Pancreas (tissue), 10 donors: ENCODE measurements at places on chromosomes 2 and 18.
A peak's percentile ranks its signal among the peaks of the same experiment; 100 is the strongest.

- DNase-seq: no peak
Observed at GRCh38 chr2:197121255-197121654, 189.3 kb downstream of the ANKRD44 start.

DNA sequence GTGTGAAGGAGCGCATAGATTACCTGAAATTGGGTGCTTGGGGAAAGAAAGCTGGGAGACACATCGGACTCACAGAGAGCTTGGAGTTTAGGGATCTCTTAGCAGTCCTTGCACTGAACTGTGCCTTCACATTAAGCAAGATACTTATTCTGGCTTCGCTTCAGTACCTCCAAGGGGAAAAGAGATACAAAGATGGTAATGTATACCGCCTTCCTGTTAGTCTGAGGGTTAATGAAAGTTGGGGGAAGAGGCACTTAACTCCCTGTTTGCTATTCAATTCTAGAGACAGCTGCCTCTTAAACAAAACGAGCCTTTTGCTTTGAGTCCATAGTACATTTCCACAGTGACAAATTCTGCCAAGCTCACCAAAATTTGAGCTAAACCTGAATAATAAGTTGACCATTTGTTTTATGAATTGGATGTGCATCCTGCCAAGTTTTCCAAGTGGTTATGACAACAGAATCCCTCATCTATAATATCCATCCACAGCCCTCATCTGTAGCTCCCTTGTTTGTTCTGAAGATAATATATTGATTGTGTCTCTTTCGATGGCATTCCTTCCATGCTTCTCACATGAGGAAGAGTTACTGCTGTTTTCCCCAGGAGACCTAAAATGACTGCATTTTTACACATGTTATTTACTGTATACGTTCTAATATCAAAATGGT, 287.1 kb upstream of the ATP5MC3 start:
- DNase-seq: no peak

DNA sequence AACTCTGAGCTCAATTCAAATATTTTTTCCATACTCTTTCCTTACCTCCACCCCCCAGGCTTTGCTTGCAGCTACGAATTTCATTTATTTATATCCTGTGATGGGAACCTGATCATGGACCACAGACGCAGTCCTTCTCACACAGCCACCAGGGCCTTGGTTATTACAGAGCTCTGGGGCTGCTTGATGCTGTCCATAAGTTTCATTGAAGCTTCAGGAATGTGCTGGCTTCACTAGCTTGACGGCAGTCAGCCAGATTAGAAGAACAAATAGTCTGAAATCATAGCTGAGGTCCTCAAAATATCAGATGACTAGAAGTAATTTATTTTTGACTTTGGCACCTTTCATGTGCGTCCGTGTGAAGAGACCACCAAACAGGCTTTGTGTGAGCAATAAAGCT, 104.9 kb downstream of the VWA3B start:
- no peak for DNase-seq

GRCh38 chr2:223727562-223727961, 109.8 kb downstream of the AP1S3 start:
- DNase-seq: no peak

DNA sequence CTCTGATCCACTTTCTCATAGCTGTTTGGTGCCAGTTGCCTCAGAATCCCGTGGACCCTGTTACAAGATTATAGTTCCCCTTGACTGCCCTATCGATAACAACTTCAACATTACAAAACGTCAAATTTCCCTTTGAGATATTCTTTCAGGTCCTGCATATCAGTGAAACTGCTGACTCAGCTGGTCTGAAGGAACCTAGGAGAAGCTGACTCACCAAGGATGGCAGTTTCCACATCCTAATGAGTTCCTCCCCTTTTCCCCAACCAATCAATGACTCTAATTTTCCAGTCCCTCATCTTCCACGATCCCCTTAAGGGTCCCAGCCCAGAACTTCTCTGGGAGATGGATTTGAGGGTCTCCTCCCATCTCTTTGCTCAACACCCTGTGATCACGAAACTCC, 27.6 kb upstream of the GNAL start:
- no peak for DNase-seq

DNA sequence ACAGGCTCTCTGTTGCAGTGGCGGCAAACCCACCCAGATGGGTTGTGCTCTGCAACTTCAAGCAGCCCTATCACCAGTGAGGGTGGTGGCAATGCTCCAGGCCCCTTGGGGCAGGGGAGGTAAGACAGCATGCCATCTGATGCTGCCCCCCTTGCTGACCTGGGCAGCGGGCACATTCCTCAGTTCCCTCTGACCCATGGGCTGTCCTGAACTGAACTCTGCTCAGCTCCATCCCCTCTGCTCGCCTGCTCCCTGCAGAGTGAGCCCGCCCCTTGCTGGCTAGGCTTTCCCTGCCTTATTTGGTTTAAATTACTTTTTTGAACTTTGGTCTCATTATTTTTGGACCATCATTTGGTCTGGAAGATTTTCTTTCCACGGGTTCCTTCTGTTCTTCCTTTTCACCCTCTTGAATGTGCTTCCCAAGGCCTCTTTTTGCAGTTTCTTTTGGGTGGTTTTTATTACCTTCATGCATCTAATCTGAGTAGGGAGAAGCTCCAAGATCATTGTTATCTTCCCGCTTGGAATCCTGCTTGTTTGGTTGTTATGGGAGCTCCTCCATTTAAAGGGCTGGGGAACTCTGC, 565.4 kb downstream of the TNS1 start:
- DNase-seq: no peak

DNA sequence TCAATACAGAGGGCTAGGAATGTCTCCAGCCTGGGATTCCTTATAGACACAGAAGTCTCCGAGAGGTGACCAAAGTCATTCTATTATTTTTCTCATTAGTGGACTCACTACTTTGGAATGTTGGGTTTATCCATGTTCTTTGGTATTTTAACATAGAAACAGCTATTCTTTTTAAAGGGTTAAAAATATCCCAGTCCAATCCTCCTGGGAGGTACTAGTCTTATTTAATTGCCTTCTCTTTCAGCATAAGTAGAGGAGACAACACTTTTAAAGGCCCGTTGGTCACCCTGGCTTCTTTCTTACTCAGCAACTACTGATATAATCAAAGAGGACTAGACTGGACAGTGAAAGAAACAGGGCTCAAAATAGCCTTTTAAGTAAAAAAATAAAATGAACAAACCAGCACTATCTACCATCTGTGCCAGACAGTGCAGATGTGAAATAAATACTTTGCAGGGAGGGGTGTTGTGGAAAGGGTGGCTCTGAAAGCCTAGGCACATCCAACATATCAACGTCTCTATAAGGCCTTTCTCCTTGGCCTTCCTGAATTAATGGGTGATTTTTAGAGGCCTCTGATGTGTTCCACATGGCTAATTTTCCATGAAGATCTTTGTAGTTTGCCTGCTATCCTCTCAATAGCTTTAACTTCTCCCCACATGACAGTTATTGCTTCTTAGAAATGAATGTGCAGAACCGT, 334.4 kb upstream of the THUMPD2 start:
- no peak for DNase-seq

GRCh38 chr18:55419947-55420664, 167.9 kb downstream of the TCF4 start:
- DNase-seq: no peak

- no peak for DNase-seq
Observed at GRCh38 chr2:219118504-219118903, 42.1 kb downstream of the NHEJ1 start.

GRCh38 chr2:5933669-5934068, 241.5 kb downstream of the SOX11 start:
- no peak for DNase-seq

DNA sequence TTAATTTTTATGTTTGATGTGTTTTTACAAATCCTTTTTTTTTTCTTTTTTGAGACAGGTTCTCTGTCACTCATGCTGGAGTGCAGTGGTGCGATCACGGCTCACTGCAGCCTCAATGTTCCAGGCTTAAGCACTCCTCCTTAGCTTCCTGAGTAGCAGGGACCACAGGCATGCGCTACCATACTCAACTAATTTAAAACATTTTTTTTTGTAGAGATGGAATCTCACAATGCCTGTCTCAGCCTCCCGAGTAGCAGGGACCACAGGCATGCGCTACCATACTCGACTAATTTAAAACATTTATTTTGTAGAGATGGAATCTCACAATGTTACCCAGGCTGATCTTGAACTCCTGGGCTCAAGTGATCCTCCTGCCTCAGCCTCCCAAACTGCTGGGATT, 3.2 kb downstream of the NOTO start:
- DNase-seq: no peak

GRCh38 chr2:58428096-58429013, 187.2 kb upstream of the FANCL start:
- peak; percentile 18 for DNase-seq

DNA sequence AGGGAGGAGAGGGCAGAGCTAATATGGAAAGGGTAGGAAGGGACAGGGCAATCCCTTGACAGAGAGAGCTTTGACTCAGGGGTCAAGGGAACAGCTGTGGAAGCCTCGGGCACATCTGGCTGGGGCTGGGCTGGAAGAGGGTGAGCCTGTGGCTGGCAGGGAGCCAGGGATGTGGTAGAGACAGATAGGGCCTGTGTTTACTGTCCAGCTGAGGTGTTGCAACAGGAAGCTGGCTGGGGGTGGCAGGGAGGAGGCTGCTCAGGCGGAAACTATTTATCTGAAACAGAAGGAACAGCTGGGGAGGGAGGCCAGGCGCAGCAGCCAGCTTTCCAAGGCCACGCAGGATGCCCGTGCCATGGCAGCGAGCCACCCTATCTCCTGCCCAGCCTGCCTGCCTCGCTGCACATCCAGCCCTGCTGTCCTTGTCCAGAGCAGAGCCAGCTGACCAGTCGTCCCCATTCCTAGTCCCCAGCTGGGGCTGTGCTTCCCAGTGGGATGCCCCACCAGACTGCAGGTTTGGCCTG, 264.7 kb downstream of the CYP26B1 start:
- DNase-seq: peak; percentile 61

GRCh38 chr2:55951533-55951932, 28.0 kb upstream of the EFEMP1 start:
- no peak for DNase-seq

GRCh38 chr2:15510552-15510951, 50.6 kb downstream of the NBAS start:
- no peak for DNase-seq

DNA sequence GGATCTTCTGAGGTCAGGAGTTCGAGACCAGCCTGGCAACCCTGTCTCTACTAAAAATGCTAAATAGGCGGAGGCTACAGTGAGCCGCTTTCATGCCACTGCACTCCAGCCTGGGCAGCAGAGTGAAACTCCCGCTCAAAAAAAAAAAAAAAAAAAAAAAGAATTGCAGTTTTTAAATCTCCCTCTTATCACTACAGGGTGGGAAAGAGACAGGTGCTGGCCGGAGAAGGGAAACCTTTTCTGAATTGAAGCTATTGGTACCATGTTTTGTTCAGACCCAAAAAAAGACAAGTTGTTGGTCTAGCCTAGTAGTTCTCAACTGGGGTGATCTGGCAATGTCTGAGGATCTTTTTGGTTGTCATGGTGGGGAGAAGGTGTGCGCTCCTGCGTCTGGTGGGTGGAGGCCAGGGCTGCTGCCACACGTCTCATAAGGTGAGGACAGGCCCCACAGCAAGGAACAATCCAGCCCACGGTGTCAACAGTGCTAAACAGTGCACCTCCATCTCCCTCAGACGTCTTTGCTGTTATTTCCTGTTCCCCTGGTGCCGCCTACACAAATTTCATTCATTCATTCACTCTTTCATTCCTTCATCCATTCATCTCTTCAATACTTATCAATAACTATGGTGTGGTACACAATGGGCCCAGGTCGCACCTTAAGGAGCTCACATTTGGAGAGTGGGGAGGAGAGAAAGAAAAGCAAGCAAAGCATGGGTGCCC, 28.8 kb upstream of the ODC1 start:
- DNase-seq: no peak

DNA sequence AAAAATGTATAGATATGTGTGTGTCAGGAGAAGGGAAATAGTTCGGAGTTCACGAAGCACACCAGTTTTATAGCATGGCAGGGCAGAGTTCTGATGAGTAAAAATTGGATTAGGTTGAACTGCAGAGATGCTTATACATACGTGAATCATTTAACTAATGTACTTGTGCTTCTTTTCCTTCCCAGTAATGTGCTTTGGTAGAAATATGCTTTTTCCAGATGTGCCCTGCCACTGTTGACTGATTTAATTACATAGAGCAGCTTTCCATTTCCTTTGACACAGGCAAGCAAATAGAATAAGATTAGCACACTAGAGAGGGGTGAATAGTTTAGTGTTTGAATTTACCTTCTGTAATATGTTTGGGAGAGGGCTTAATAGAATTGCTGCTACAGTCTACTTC, 28.9 kb upstream of the ARMC9 start:
- no peak for DNase-seq

GRCh38 chr2:200585730-200586643, at the start of gene AOX1:
AOX1 (plus strand) TSS chr2:200586014; CDS start chr2:200586109, 95 bp downstream.
- peak; percentile 81 for DNase-seq

GRCh38 chr2:27208486-27209050, 3.3 kb upstream of the ATRAID start:
- DNase-seq: no peak

DNA sequence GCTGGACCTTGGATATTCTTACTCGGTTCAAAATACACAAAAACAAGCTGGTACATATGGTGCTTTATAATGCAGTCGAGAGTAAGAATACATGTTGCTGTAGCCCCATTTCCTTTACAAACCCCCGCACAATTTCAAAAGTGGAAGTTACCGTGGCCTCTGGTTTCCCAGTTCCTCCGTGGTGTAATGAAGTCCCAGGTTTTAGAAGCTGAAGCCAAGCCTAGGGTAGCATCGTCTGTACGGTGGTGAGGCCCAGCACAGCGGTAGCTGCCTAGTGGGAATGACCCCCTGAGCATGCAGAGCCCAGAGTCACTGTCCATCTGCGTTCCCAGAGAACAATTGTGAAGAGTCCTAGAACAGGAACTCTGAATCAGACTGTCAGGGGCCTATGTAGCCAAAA, 171.8 kb downstream of the ASXL3 start:
- peak; percentile 5 for DNase-seq

DNA sequence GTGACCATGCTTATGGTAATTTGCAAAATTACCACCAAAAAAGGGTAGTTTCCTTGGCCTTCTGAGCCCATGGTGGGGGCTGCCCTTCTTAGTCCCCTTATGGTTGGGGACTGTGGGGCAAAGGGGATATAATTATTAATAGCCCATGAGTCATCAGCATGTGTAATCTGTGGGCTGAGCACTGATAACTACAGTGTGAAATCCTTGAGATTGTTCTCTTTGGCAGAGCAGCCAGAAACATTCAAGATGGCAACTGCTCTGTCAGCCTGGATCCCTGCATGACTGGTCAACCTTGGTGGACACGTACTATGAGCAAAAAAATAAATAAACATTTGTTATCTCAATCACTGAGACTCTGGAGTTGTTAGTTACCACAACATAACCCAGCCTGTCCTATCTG, 61.3 kb downstream of the MGAT4A start:
- DNase-seq: peak; percentile 56

DNA sequence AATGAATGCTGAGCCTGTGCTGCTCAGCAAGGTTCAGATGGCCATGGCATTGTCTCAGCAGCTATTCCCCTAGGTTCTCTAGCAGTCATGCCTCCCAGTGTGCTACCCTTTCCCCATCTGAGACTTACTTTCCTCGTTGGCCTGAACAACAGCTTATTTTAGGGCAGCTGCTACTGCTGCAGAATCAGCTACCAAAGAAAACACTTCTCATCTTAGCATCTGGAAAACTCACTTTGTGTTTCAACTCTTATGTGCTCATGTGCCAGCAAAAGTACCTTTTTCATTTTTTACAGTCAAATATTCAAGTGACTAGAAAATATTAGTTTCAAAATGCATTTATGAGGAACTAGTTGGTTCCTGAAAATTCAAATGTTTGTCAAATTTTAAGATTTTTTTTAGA, 60.4 kb upstream of the ZNF397 start:
- DNase-seq: no peak
